Esophagus squamous epithelium (tissue), 5 donors: ENCODE measurements at places on chromosomes 12 and 14.

DNA sequence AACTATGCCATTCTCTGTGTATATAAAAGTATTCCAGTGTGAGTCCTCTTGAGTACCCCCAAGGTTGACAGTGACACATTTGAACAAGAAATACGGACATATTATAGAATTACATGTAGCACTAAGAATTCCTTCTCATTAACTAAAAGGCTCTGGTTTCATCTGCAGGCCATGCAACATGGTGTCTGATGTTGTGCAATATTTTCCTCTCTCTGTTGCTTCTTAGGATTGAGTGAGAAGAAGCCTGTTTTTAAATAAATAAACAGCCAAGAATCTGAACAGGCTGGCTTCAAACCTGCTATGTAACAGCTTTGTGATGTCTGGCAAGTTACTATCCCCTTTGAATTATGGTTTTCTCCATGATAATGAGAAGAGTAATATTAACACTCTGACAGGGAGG is 22.2 kb upstream of the CCER1 start:
- no peak for DNase-seq

GRCh38 chr14:90579816-90580215 is 183.0 kb downstream of the CALM1 start:
- DNase-seq: no peak

DNA sequence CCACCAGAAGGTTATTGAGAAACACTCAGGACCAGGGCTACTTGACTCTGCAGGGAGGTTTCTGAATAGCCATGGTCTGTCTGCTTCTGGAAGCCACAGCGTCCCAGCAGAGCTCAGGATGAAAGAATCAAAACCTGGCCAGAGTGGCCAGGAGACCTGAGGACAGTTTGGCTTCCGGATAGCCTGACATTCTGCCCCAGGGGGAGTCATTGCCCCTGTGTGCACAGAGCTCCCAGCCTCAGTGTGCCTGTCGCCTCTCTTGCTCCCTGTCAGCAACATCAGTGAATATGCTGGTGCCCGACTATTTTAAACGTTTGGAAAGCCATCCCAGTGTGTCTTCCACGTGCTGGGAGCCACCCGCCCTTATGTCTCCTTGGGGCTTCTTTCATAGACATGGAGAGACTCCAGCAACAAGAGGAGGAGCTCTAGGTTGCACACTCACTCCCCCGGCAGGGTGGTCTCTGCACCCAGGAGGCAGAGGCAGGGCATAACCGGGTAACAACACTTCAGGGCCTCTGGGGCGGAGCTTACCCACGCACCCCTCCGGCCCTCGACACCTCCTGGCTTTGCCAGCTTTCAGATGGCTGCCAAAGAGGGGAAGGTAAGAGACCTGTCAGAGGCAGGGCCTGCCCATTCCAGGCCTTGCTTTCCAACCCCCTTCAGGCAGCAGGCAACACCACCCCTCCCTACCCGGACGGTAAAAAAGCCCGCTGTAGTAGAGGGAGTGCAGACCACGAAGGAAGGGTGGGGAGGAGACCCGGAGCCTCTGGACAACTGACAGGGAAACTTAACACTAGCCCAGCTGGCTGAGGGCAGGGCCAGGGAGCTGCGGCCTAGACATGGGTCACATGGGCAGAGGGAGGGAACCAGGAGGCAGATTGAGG is 19.0 kb upstream of the SLC6A12 start:
- DNase-seq: no peak

DNA sequence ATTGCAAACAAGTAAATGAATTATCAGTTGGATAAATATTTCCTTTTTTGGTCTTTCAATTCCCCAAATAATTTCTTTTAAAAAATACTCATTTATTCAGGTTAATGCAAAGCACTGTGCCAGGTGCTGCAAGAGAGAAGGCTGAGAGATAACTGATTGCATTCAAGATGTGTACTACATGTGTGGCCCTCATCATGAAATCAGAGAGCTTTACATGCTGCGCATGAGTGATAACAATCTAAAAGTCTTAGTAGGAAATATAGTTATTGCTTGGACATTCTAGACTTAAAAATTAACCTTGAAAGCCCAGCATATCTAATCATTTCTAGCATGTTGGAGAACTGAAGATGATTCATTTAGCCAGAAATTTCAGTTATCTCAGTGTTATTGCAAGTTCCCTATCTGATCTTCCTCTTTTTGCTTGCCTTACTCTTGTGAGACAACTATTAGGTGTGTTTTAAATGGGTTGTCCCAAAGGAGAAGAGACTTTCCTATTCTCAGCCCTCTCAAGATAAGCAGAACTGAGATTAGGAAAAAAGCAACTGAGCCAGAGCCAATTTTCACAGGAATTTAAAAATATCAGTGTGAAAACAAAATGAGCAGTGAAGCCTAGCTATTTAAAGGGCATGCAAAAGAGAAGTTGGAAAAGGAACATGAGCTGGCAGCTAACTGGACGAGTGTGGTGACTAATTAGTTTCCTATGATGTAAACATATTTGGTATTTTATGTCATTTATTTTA is 60.9 kb downstream of the PLEKHA5 start:
- DNase-seq: no peak

GRCh38 chr12:128338386-128339125 is 71.6 kb downstream of the TMEM132C start:
- no peak for DNase-seq

GRCh38 chr12:21472197-21472823 is 29.1 kb downstream of the RECQL start:
- no peak for DNase-seq

DNA sequence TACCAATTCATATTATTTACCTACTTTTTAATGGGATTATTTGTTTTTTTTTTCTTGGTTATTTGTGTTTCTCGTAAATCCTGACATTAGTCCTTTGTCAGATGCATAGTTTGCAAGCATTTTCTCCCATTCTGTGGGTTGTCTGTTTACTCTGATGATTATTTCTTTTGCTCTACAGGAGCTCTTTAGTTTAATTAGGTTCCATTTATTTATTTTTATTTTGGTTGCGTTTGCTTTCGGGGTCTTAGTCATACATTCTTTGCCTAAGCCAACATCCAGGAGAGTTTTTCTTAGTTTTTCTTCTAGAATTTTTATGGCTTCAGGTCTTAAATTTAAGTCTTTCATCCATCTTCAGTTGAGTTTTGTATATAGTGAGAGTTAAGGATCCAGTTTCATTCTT is 289.9 kb downstream of the AKAP6 start:
- DNase-seq: no peak

GRCh38 chr12:122166422-122167349 is 7.3 kb downstream of the IL31 start:
- no peak for DNase-seq

DNA sequence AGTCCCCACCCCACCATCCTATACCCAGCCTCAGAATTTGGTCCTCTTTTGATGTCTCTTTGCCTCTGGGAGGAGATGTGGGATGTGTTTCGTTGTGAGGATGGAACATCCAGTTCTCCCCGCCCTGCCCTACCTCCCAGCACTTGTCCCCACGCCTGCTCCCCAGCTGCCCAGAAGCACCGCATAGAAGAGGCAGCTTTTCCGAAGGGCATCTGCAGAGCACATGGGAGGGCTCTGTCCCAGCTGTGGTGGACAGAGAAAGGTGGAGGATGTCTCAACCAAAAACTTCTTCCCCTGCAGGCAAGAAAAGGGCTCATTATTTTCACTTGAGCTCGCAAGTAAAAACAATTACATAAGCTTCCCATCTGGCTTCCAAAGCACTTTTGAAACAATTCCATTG is 302.6 kb downstream of the PCNX1 start:
- DNase-seq: no peak

DNA sequence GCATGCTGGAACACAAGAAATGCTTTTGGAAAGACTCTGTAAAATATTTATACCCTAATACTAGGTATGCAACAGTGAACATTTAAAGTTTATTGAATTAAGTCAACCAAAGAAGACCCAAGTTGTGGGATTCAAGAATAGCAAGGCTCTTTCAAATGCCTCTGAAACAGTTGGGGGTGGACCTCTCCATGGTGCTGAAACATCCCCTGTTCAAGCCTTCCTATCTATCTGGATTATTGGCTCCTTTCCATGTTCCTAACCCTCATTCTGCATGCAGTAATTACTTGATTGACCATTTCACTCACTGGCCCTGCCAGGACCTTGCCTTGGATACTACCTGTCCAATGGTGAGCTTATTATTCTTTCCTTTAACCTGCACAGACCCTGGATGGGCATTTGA is 349.7 kb downstream of the NRXN3 start:
- DNase-seq: no peak

DNA sequence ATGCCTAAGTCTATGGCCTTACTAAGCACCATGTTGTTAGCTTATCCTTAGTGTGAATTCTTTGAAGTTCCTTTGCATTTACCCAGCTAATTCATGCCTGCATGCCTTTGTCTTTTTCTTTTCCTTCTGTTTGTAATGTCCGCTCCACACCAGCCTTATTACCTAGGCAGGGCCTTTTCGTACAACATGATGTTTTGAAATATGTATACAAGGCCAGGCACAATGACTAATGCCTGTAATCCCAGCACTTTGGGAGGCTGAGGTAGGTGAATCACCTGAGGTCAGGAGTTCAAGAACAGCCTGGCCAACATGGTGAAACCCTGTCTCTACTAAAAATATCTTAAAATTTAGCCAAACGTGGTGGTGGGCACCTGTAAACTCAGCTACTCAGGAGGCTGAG is 1636.5 kb upstream of the SEL1L start:
- DNase-seq: no peak

DNA sequence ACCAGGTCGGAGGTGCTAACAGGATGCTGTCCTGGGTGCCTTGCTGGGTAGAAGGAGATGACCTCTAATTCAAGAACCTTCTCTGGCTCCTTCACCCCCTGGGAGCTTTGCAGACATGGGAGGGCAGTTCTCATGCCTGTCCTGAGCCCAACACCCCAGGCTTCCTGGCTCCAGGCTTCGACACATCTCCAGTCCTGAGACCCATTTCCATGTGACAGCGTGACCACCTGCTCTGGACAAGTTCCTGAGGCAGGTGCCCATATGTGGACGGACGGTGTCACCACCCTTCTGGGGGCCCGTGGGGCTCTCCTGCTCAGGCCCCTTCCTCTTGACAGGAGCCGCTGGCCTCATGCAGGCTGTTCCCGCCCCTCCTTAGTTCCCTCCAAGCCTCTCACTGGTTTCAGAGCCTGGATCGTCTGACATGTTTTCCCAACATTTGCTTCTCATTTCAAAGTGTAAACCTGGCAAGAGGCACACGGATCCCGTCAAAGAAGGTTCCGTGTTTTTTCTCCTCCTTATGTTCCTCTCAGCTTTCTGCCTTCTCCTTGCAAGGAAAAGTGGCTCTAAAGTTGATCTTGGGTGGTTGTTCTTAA is 291.9 kb upstream of the RTL1 start:
- no peak for DNase-seq

DNA sequence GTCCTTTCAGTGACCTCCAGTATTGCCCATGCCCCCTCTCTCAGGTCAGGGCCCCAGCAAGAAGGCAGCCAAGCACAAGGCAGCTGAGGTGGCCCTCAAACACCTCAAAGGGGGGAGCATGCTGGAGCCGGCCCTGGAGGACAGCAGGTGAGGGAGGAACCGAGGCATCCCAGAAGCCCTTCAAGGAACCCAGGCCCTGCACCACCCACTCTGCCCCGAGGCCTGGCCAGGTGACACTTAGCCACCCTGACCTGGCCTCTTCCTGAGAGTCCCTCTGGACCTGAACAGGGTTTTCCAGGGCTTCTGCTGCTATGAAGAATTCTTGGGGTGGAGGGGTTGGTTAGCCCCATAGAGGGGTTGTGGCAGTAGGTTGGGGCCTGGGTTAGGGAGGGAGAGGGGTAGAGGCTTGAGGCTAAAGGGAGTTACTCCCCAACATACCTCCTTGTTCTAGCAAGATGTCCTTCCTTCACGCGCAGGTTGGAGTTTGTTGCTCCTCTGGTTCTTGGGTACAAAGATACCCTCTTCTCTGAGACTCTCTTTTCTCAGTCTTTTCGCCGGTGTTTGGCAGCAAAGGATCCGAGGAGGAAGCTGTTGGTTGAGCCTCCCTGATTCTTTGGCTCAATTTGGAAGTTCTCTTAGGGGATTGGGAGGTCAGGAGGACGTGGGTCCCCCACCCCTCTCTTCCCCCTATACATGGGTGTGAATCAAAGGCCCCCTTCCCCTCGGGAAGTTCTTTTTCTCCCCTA is 2.1 kb downstream of the TARBP2 start:
- DNase-seq: no peak

DNA sequence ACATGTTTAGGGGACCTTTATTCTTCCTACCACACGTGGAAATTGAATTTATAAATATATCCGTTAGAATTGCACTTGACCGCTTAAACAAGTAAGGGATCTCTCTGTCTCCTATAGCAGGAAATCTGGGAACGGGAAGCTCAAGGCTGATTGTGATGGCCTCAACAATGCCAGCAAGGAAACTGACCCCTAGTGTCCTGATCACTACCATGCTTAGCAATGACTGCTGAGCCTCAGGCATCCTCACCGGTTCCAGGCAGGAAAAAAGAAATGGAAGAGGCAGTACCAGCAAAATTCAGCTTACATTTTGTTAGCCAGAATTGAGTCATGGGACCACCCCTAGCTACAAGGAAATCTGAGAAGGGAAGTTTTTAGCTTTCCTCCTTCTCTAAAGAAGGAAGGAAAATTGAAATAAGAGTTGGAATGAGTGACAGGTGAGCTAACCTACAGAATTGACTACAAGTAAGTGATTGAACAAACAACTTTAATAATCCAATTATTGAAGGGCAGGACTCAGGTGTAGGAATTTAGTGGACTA is 43.9 kb upstream of the AMN1 start:
- DNase-seq: no peak

- no peak for DNase-seq
These were observed 1.3 kb upstream of the KCNH5 start for GRCh38 chr14:63046339-63047268.

DNA sequence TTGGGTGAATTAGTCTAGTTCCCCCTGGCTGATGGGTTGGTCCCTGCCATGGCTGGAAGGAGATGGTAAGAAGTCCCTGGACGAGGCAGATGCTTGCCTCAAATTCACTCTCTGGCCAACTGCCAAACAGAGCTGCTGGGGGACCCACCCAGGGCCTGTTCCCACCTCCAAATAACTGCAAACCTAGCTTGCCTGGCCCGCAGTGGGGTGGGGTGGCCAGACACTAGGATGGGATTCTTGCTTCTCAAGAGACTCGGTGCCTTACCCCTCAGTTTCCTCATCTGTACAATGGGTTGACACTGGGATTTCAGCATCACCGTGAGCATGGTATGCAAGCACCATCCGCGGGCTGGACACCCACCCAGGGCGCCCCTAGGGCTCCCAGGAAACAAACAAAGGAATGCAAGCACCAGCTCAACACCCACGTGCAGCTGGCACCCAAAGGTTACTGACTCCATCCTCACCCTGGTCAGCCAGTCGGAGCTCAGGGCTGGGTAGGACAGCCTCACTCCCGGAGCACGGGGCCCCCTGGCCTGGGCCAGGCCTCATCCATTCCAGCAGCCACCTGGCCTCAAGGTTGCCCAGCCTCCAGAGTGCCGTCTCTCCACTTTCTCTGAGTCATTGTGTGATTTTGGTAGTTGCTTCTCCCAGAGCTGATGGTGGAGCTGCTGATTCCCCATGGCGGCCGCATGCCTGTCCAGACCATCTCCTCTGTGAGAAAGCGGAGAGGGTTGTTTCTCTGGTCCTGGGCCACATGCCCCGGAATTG is 205.2 kb upstream of the RTL1 start:
- no peak for DNase-seq
